ENCODE measurements at places on chromosomes 7 and 10.

GRCh38 chr7:79320741-79321473 is 132.6 kb downstream of the MAGI2 start:
- DNase-seq = no peak

GRCh38 chr10:119500821-119501220 is 41.7 kb downstream of the RGS10 start:
- DNase-seq = no peak

GRCh38 chr7:145534301-145534700 is 582.3 kb upstream of the CNTNAP2 start:
- DNase-seq = no peak

DNA sequence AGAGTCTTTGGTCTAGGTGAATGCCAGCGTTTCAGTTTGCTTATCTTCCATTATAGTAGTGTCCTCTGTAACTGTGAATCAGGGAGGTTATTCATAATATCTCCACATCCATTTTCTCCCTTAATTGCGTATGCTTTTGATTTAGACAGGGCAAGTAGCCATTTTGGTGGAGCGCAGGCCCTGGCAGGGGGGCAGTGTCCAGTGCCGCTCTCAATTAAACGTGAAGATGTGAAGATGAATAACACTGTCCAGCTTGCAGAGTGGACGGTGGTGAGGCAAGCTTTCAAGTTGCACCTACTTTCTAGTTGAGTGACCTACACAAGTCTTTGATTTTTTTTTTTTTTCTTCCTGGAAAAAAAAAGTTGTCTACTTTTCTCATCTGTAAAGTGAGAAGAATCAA is 4.5 kb downstream of the TSPAN14 start:
- no peak for DNase-seq

DNA sequence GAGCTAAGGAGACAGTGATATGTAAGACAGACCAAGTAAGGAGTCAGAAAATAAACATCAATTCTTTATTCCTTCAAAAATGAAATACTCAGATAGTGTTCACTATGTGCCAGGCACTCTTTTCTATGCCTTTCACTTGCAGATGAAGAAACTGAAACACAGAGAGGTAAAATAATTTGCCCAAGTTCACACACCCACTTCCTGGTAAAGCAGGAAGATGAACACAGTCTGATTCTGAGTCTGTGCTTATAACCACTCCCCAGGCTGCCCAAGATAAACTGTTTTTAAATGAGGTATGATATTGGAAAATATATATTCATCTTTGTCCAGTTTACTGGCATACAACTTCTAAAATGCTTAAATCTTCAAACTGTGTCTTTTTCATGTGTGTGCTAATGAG is 294.4 kb upstream of the NPVF start:
- DNase-seq = no peak

- DNase-seq = no peak
Measured at GRCh38 chr7:55194522-55194921, 170.6 kb upstream of the LANCL2 start.

GRCh38 chr10:67119651-67120050 is 193.8 kb downstream of the LRRTM3 start:
- no peak for DNase-seq

- DNase-seq = no peak
Measured at GRCh38 chr7:30717181-30717580, 34.8 kb upstream of the INMT start.

DNA sequence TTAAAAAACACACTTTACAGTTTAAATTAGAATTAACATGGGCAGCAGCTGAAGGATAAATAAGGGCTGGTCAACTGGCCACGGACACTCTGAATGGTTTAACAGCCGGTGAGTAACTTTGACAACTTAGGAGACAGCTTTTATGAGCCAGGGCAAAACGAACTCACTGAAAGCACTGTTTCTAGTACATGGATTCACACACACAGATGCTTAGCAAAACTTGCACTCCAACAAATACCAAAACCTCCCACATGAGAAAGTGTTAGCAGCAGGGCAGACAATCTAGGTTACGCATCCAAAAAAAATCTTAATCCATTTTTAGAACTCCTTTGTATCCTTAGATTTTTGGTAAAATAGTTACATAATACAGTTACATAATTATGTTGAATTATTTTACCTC is 486.4 kb downstream of the PHTF2 start:
- DNase-seq = no peak

- no peak for DNase-seq
Measured at GRCh38 chr7:101624246-101625001, 4.7 kb downstream of the MYL10 start.

- DNase-seq = no peak
Measured at GRCh38 chr10:46232084-46232483, 54.7 kb upstream of the ANTXRL start.

- no peak for DNase-seq
Measured at GRCh38 chr10:116740971-116741370, 1.4 kb downstream of the HSPA12A start.

- no peak for DNase-seq
Measured at GRCh38 chr10:83274088-83274487, 865.2 kb upstream of the GHITM start.
